ENCODE measurements at places on chromosomes 4 and X.

DNA sequence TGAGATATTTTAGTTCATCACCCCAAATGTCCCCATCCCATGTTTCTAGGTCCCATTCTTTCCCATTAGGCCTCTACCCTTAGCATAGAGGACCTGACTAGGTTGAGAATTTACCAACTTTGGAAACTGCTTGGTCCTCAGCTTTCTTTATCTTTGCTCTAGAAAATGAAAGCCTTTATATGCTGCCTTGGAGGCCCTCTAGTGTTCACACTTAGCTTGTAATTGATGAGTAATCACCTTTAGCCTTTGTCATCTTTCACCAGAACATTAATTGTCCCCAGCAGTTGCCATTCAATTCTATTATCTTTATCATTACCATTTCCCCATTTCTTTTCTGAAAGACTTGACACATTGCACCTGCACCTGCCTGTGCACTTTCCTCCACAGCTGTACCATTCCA, 589.2 kb upstream of the NR3C2 start:
- DNase-seq, result no peak

DNA sequence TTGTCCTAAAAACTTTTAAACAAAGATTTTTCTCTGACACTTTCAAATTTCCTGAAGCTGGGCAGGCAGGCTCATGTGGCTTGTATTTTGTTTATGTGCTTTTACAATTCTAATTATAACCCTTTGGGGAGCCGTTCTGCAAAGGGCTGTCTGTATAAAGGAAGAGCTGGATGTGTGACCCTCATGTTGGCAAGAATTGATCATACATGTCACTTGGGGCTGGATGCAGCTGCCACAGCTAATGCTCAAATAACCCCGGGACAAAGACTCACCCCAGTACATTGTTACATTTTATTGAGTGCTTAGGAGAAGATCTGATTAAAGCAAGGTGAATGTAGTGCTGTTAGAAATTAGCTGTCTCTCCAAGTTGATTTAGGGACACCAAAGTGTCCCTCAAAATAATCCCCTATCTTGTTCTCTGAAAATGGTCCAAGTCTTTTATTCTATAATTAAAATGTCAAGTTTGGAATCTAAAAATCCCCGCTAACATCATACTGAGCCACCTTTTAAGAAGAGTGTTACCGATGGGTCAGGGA, 13.0 kb upstream of the DAPP1 start:
- DNase-seq, result no peak

DNA sequence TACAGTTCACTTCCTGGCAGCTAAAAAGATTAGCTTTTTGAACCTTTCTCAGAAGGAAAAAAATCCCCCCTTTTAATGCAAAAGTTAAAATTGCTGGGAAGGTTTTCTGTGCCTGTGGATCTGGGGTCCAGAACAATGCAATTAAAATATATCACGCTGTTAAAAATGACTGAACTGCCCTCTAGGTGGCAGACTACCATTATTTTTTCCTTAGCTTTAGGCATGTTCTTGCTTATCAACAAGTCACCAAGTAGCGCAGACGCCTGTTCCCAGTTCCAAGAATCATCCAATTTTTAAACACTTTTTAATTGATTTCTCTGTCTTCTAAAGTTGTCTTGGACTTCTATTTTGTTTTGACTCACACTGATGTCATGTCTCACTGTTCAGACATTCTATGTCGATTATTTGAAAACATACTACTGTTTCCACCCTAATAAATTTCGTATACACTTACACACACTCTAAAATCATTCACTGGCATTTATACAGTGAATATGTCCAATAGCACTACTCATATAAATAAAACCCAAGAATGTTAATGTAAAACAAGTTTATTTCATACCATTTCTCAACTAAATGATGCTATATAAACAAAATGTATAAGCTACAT, 661.6 kb downstream of the RAPGEF2 start:
- no peak for DNase-seq

GRCh38 chrX:136856551-136856950, 24.0 kb downstream of the RBMX start:
- no peak for DNase-seq

DNA sequence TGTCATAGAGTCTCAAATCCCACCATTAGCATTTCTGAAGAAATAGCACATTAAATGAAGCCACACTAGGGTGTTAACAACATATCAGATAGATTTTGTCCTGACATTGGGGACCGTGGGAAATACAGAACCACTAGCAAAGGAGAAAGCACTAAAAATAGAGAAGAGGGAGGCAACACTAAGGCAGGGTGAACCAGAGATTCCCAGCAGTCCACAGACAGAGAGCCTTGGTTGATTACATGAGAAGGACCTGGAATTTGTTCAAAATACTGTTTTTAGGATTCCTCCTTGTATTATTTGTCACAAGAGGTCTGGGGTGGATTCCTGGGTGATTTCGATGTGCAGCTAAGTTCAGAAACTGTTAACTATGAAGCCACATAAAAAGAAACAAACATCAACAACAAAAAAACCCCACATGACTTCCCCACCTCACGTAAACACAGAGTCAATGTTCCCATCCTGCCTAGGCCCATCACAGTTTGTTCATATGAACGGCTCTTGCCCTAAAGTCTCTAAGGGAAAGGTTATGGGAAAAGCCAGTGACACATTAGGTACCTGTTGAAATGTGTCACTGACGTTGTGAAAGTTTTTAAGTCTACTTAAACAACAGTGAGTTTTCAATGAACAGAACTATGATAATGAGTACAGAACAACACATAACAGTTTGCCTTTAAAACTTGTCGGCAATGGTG, 23.6 kb upstream of the GRSF1 start:
- DNase-seq, result no peak

DNA sequence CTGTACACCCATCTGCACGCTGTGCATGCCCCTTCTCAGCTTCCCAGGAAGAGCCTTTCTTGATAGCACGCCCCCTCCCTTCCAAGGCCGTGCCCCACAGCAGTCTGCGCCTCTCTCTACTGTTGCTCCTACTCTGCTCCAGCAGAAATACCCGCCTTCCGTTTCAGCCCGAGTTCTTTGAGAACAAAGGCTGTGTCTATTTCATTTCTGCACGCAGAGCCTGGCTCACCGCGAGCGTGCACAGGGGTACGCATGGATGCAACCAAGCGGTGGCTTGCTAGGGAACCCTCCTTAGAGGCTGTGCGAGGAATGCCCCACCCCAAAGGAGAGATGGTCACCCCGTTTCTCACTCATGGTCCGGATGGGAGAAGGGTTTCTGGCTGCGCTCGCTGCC, 485 bp downstream of the AADAT start:
- DNase-seq, result no peak

DNA sequence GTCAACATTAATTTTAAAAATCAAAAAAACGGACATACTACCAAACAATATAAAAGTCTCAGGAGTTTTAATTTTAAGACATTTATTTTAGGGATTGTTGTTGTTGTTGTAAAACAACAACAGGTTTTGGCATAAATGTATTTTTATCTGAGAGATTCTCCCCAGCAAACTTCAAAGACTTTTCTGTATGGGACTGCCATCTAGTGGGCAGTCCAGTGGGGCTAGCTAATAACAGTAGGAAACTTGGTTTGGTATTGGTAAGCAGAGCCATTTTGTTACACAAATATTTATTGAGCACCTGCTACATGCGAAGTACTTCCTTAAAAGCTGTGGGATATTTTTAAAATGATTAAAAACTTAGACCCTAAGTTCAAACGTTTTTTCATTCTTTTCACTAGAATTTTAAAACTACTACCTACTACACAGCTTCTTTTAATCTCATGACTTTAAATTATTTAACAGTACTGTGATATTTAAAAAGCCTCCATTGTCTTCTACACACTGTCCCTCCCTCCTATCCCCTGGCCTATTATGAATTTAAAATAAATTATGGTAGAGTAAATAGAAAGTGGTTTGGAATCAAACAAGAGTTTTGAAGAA, 1028.4 kb upstream of the INTU start:
- DNase-seq, result no peak

GRCh38 chrX:133921764-133922389, 63.5 kb downstream of the GPC3 start:
- no peak for DNase-seq

GRCh38 chr4:122606364-122607043, 14.4 kb downstream of the IL21 start:
- DNase-seq, result no peak

DNA sequence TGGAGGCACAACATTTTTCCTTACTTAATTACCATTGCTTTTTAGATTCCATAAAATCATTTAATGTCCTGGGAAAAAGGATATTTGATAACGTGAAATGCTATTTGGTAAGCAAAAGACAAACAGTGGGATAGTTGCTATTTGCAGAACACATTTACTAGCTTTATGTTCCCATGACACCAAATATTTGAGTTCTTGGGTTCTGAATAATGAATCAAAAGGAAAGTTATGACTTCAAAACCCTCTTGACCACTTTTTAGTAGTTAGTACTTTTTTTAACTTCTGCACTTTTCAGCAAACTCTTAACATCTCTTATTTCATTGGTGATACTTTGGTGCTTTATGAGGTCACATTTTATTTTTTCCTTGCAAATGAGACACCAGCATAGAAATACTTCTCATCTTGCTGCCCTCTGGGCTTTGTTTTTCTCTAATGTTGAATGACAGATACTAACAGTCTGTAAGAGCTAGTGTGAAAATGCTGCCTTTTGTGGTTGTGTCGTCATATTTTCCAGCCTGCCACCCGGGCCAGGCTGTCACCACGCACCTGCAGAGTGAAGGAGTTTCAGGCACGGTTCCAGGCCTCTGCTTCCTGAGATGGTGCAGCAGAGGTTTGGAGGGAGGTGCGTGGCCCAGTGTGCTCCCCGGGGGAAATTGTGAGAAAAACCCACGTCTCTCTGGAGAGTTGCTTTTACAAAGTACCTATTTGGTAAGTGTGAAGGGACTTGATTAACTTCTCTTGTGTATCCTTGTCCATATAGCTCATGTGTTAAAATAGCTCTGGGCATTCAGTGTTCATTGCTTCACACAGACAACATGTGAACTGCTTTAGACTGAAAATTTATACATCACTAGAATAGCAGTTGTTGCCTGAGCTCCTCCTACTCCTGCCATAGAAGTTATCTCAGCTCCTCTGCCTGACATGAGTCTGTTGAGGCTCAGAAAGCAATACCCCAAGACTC, 34.7 kb downstream of the MSL3 start:
- DNase-seq, result no peak

DNA sequence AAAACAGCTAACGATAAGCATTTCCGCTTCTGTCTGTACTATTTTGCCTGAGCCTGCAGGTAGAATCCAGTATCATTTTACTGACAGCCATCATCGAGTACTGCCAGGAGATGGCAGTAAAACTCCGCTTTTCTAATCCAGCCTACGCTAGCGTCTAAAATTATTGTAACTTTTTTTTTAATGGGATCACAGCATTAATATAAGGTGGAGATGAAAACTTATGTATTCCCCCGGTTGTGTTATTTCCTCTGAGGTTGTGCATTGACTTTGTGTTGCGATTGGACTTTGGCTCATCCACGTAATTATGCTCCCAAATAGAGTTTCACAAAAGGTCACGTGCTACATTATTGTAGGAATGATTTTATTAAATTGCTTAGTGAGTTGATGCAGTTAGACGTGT, 248.1 kb downstream of the C4orf33 start:
- no peak for DNase-seq

DNA sequence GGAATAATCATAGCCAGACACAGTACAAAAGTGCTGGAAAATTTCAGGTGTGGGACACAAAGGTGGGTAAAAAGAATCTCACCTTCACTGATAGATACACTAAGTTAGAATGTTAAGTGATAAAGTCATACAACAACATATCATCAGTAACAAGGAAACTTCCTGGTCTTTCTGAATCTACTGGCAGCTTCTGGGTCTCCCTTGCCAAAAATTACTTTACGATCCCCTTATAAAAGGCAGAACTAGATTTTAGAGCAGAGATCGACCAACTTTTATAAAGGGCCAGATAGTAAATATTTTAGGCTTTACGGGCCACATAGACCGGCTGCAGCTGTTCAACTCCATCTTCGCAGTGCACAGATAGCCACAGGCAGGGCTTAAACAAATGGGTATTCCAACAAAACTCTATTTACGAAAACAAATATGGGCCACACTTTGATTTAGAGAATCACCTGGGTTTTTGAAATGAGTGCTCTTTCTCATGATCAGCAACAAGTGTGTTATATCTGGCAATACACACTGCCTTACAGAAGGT, 159.9 kb downstream of the AASDH start:
- DNase-seq, result no peak

DNA sequence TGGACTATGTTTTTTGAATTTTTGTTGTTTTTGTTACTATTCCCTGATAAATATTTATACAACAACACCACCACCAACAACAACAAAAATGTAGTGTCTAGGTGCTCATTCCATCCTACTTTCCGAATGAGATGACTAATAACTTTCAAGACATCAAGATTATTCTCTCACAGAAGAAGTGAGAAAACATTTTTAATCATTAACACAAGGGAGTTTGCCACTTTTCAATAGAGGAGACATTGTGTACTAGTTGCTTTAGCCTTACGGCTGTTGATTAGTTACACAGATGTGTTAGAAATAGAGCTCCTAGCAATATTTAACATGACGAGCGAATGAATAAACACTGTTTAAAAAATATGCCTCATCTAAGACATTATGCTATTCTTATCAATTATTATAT, 898.8 kb downstream of the C4orf33 start:
- no peak for DNase-seq

DNA sequence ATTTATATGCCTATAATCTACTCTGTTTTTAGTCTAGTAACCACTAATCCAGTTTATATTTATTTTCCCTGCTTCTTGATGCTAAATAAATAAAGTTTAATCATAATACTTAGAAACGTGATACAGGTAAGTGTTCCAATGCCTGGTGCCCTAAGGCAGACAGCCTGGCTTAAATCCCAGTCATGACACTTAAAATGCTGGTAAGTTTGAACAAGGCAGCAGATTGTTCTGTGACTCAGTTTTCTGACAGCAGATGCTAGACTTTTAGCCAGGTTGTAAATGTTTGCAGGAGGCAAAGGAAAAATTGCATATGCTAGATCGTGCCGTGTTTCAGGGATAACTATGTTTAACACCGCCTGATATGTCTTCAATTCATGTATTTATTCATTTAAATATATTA, 2661.6 kb downstream of the PCDH7 start:
- no peak for DNase-seq

DNA sequence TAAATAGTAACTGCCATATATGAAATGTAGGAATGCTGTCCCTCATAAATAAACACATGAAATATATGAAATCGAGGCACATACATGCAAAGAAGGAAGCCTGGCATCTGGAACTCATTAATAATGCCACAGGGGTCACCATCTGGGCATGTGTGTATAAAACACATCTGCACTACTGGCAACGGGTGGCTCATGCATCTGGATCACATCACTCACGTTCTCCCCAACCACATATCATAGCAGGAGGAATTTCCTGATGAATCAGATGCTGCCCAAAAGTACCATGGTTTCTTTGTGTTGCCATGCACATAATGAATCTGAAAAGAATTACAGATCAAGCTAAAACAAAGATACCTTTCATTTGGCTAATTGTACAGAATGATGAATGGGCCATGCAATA, 28.6 kb downstream of the RNF175 start:
- DNase-seq, result no peak
